Activated T-cell treated with anti-CD3 and anti-CD28 coated beads for 48 hours (primary cell): ENCODE measurements at places on chromosomes 11 and 22.

- no peak for DNase-seq
Measured at GRCh38 chr22:45683680-45684079, 12.0 kb downstream of the ATXN10 start.

- DNase-seq, result no peak
Measured at GRCh38 chr11:1484061-1484671, 2.4 kb downstream of the MOB2 start.

- DNase-seq, result no peak
Measured at GRCh38 chr11:65891219-65892136, 1.0 kb downstream of the CCDC85B start.

DNA sequence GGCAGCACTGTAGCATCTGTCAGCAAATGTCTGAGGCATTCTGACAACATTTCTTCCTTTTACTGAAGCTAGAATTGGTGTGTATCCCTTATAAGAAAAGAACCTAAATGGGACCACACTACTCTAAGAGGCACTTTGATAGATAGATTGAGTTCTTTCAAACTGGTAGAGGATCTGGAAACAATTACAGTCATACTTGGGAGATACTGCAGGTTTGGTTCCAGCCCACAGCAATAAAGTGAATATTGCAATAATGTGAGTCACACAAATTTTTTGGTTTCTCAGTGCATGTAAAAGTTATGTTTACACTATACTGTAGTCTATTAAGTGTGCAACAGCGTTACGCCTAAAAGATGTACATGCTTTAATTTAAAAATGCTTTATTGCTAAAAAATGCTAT lies 96.9 kb downstream of the SBF2 start:
- DNase-seq, result no peak

DNA sequence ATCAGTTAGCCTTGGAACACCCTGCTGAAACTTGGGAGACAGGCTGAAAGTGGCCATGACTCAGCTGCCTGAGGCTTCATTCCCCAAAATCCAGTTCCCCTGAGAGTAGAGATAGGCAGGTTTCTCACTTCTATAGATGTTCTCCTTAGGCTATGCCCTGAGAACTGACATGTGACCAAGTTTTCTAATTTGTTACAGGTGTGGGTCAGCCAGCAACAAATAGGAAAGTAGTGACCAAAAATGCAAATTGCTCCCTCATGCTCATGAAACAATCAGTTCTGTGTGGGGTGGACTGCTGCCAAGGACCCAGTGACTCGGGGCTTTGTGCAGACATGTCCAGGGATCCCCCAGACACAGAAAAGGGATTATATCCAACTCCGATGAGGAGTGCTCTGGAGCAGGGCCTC lies 7.3 kb upstream of the CCDC15 start:
- DNase-seq, result no peak

GRCh38 chr11:8788616-8789015 lies 106.0 kb downstream of the RPL27A start:
- no peak for DNase-seq

DNA sequence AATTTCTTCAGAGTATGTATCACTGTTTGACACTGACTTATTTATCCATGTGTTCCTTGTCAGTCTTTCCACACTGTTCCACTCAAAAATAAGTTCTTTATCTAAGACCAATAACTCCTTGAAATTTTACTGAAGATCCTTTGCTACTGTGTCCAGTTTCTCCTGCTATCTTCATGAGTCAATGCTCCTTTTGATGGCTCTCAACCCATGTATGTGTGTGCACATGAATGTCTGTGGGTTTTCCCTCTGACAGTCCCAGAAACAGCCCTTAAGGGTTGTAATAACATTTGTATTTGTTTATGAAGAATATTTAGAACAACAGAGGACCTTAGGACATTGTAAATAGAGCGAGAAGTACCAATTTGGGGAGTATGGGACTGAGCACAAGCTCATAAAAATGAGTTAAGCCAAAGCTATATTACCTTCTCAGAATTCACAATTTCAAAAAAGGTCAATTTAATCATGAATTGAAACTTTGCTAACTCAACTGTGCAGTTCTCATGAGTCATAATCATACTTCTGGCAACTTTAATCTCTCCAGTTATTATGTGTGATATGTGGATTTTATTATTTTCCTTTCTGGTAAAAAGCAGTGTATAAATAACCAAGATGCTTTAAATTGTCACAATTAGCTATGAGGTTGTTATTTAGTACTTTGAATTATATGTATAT lies 533.6 kb downstream of the CNTN5 start:
- no peak for DNase-seq

- DNase-seq, result no peak
Measured at GRCh38 chr22:22810471-22810870, 77.1 kb upstream of the IGLL5 start.

GRCh38 chr22:45285263-45286058 lies 712 bp downstream of the UPK3A start:
- no peak for DNase-seq

DNA sequence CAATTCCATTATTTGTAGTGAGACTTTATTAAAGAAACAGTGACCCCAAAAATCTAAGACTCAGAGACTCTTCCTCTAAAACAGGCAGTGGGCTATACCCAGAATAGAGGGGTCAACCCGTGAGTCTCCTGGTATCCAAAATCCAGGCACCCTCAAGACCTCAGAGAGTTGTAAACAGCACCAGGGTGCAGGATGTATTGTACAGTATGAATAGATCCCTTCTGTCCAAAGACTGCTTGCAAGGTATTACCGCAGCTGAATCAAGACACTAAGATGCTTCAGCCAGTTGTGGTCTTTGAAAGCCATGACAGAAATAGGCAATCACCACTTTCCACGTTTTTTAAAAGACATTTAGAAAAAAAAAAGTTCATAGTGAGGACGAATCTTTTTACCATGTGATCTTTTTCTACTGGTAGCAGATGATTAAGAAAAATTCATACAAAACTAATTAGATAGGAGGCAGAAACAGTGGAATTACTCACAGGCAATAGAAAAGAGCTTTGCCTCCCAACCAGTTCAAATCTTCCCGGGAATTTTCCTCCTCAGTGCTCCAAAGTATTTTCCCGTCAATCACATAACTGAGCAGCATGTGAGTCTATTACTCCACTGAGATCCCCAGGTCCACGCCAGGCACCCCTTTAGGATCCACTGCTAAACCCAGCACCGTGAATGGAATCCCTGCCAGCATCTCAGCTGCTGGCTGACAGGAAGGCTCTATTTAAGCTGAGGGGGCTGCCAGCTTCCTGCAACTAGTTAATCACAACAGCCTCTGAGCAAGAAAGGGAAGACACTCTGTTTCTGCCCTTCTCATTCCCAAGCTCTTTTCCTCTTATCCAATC lies 113.1 kb downstream of the ETS1 start:
- no peak for DNase-seq

DNA sequence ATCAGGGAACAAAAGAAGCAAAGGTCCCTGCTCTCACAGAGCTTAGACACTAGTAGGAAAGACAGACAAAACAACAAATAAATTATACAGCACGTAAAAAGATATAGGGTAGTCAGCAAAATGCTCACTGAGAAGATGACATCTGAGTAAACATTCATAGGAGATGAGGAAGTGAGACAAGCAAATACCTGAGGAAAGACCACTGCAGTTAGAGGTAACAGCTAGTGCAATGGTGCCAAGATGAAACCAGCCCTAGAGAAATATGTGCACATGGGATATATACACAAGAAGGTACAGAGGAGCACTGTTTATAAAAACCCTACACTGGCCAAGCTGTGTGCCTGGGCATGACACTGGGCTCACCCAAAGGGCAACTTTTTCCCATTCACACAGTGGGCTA lies 9.8 kb downstream of the CYP2R1 start:
- DNase-seq, result no peak

- no peak for DNase-seq
Measured at GRCh38 chr11:73229896-73230875, 12.1 kb downstream of the P2RY2 start.

DNA sequence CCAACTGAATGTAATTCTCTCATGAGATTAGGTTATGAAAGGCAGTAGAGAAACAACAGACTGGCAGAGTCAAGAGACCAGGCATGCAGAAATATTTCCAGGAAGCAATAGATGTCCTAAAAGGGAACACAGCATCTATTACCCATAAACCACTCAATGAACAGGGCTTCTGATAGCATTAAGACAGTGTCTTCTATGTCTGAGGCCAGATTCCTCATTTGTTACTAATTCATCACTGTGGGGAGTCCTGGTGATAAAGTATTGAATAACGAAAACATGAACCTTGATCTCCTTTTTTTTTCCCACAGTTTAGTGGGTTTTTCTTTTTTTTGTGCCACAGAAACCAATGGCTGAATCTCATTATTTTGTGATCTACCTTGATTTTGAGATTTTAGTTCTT lies 339.0 kb downstream of the METTL15 start:
- DNase-seq, result no peak
